ENCODE measurements at places on chromosomes 6 and 20.

DNA sequence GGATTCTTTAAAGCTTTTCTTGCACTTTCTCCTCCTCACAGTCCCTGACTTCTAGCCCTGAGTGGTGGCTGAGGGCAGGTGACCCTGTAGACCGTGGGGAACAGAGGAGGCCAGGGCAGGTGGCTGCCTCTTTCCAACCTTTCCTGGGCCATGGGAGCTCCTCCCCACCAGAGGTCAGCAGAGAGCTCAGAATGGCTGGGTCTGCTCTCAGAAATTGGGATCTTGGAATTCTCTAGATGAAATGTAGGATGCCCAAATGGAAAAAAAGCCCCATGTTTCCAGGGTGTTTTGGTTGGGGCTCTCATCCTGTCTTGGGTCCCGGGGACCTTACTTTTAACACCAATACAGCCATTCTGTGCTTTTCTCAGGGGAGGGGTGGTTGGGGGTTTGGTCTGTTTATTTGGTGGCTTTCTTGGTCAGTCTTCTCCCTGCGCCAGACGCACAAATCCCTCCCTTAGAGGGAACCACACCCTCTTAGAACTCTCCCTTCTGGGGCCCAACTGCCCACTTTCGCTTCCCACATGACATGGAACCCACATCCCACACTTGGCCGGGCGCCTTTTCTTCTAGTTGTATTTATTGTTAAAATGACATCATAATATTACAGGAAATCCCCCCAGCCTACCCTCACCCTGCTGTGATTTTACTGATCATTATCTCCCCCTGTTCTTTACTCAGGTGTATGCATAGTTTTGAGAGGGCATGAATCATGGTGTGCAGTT is 17.9 kb downstream of the GNAS start:
- DNase-seq, result no peak

GRCh38 chr6:158356586-158357546 is 44.6 kb downstream of the TULP4 start:
- DNase-seq, result no peak

DNA sequence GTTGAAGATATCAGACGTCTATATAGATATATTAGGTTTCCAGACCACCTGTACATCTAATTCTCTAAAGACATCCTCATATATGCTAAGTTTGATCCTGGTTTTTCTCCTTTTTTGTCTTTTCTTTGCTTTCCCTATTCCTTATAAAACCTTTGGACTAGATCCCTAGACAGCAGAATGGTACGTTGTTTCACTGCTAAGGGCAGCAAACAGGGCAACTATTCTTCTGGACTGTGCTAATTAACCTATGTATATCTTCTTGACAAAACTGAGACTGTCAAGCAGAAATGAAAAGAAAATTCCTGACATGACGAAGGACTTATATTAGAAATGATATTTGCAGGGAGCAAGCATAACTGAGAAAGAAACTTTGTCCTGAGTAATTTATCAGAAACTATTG is 19.1 kb downstream of the ME1 start:
- no peak for DNase-seq

DNA sequence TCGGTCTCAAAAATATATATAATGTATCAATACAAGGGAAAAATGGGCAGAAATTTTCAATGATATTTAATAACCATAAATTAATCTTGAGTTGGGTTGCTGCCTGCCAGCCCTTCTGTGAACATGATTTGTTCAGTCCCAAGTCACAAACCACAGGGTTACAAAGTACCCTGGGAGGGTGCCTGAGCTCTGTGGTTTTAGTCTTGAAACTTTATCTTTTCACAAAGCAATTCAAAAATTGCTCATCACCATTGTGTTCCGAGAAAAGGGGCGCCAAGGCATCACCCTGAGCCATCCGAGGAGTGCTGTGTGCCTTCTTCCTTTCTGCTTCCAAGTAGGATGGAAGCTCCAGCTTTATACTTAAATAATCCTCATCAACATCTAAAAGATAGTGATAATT is 141.6 kb upstream of the AKAP12 start:
- no peak for DNase-seq

DNA sequence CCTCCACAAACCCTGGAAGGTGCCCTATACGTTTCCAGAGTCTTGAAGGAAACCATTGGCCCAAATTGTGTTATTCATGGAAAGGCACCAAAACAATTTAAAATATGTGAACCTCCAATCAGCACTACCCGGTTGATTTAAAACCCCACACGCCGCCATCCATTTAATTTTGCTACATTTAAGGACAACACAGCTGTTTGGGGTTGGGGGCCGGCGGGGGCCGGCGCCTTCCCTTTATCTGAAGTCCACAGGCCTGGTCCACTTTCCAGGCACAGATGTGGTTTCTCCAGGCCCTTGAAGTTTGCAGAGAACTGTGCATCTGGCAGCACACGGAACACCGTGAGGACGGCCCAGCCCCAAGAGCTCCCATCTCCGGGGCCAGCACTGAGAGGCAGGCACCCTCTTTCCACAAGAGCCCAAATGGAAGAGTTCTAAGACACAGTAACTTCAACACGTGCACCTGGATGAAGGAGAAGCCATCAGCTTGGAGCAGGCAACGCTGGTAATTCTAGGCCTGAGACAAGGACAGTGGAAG is 16.8 kb upstream of the FRMD1 start:
- no peak for DNase-seq
